ENCODE measurements at places on chromosomes 1 and 21.

DNA sequence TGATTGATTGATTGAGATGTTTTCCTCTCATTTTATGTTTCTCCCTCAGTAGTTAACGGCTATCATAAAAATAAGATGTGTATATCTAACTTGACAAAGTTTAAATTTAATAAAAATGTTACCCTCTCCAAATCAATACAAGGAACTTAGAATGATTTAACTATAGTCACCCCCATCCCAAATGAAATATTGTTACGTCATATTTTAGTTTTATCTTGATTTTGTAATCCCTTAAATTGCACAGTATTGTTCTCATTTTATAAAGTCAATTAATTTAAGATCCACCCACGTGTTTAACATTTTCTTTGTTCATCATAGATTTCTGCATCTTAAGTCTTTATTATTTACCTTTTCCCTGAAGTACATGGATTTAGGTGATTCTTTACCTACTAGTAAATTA, 37.2 kb downstream of the COLGALT2 start:
- no peak for DNase-seq

- no peak for DNase-seq
These were observed 11.9 kb downstream of the PODN start for GRCh38 chr1:53073868-53074311.

DNA sequence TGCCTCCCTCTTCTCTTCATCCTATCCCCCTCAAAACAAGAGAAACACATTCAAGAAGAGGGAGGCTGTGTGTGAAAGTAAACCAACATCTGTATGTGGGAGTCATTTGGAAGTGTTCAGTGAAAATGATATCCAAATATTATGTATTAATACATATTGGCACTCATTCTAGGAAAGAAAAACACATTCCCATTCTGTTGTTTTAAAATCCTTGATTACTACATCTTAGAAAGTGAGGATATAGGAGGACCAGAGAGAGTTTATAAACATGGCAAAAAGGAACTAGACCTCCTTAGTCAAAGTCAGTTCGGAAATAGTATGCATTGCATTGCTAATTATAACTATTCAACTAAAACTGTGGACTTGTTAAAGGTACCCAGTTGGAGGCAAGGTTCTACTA, 786.6 kb downstream of the ADGRL2 start:
- DNase-seq = no peak

- peak; percentile 83 for DNase-seq
These were observed 17.2 kb upstream of the RLF start for GRCh38 chr1:40143891-40144575.

DNA sequence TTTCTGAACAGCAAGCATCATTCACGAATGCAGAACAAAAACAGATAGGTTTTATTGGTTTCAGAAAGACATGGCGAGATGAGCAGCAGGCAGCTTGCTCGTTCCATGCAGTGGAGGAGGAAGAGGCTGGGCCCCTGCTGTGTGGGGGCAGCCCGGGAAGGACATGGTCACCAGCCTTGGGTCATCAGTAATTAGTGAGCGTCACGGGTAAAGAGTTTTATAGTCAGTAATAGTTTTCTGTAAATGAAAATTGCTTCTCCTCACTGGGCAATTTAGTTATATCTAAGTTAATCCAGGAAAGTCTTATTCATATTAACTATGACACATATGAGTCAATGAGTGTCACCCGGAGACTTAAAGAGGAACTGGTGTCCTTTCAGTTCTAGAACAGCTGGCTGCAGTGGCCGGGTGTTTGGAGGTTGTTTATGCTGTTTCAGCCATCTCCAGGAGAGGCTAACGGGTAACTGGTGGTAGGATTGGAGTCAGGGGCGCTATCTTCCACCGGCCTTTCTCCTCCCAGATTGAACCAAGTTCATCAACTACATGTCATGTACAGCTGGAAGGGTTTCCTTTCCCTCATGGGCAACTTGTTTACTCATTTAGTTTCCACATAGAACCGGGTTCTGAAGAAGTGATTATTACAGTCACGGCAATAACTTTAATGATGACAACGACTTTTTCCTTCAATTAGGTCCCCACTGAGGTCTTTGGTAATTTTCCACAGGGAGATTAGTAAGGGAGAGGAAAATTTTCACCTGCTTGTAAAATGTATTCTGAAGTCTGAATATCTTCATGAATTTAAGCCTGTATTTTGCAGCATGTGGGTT, 34.6 kb upstream of the SLC45A1 start:
- DNase-seq = no peak

- DNase-seq = no peak
These were observed 258.6 kb downstream of the NPHP4 start for GRCh38 chr1:5733596-5733995.

DNA sequence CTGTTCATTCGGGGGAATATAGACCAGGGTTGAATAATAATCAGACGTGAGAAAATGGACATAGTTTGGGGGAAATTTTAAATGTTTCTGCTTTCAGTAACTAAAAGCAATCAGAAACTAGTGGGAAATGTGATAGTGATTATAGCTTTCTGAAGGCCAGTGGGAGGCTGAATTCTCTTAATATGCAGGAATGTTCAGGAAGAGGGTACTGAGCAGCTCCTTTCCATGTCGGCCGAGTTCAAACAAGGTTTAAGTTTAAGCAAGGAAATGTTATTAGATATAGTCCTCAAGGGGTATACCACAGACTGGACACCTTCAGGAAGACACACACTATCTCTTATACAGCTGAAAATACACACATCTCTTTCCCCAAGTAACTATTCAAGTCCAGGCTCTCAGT, 105.5 kb downstream of the HHAT start:
- DNase-seq = no peak

- no peak for DNase-seq
These were observed 47.9 kb upstream of the LAPTM5 start for GRCh38 chr1:30805304-30806003.

- DNase-seq = no peak
These were observed 878 bp downstream of the OR11L1 start for GRCh38 chr1:247840818-247841217.

- DNase-seq = no peak
These were observed 25.7 kb upstream of the PDE9A start for GRCh38 chr21:42627527-42628289.

- no peak for DNase-seq
These were observed 96.8 kb downstream of the LACTBL1 start for GRCh38 chr1:22875841-22876240.

- DNase-seq = no peak
These were observed 108.1 kb upstream of the MAGI3 start for GRCh38 chr1:113282008-113282892.

GRCh38 chr1:178465011-178465410, 31.8 kb downstream of the CLEC20A start:
- DNase-seq = no peak

GRCh38 chr1:61593331-61593730, 131.6 kb downstream of the TM2D1 start:
- DNase-seq = no peak

- DNase-seq = no peak
These were observed 19.7 kb downstream of the EDEM3 start for GRCh38 chr1:184734980-184735379.

GRCh38 chr1:1748686-1749321, 24.6 kb upstream of the CDK11A start:
- no peak for DNase-seq

- DNase-seq = no peak
These were observed 20.2 kb upstream of the COL6A2 start for GRCh38 chr21:46077674-46078101.

- DNase-seq = no peak
These were observed 3.8 kb downstream of the ZNF672 start for GRCh38 chr1:248841702-248842395.

DNA sequence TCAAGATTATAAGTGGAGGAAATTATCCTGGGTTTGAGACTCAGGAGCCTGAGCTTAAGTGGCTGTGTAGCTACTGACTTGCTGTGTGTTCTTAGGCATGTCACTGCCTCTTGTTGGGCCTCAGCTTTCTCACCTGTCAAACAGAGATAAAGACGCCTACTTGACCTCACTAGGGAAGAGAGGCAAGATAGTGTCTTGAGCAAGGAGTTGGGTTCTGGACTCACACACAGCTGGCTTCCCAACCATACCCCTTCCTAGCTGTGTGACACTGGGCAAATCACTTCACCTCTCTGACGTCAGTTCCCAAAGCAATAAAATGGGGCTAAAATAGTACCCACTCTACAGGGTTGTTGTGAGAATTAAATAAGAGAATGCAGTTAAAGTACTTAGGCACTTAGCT, 11.6 kb upstream of the EPB41 start:
- no peak for DNase-seq

DNA sequence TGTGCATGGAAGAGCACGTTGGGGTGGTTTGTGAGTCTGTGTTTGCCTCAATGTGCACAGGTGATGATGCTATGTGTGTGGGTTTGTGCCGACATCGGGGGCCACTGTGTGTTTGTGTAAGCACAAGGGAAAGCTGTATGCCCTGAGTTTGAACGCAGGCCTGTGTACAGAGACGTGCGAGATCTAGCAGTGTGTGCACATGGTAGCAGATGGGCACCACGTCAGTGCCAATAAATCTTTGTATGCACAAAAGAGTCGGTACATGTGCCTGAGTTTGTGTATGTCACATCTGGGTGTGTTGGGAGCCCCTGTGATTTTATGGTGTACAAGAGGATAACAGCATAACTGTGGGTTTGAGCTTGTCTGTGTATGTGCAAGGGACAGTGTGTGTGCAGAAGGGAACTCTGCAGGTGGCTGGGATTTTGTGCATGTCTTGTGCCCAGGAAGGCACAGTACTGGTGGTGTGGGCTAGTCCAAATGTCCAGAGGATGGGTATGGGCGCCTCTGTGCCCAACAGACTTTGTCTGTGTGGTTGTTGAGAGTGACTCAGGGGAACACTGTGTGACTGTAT, 32.0 kb upstream of the WASF2 start:
- peak; percentile 65 for DNase-seq

GRCh38 chr1:187787736-187788135, 959.0 kb downstream of the PLA2G4A start:
- DNase-seq = no peak

DNA sequence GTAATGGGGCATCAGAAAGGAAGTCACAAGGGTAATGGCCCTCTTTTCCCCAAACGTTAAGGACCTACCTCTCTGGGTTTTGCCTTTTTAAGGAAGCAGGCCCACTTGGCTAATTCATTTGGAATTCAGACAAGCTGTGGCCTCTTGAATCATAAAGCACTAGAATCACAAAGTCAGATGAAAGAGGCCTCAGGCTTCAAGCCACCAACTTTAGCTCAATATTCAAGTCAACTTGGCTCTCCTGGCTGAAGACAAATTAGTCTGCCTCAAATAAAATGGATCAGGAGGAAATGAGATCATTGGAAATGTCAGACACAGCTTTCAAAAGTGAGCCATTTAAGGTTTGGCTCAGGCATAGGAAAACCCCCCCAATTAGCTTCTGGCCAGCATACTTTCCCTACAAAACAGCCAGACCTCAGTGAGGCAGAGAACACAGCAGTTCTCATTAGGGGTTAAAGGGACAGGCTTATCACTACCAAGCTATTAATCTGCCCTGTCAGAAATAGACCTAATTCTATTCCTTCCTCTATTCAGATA, 34.3 kb downstream of the SLC35D1 start:
- DNase-seq = no peak

All from spinal cord (tissue), 10 donors.